Psoas muscle (tissue), 8 donors: ENCODE measurements at places on chromosomes 6 and 20. TPM values are rescaled to one million over a fixed set of nuclear protein-coding genes. Genes with fewer than 3 reads are reported as not detected.
A peak's percentile ranks its signal among the peaks of the same experiment; 100 is the strongest.

DNA sequence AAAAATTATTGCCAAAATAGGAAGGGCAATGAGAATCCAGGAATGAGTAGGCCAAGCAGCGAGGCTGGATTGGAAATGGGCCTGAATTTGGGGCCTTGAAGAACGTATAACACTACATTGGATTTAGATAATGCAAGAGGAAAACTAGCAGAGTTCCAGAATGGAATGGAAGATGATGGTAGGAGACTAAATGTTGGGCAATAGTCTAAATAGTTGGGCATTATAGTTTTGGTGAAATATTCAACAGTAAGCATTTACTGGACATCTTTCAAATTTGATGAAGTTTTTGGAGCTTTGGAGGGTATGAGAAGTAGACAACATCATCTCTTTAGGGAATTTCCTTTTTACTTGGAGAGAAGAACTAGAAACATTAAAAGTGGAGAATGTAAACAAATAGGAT is 3.4 kb upstream of the JARID2 start:
- DNase-seq = no peak

DNA sequence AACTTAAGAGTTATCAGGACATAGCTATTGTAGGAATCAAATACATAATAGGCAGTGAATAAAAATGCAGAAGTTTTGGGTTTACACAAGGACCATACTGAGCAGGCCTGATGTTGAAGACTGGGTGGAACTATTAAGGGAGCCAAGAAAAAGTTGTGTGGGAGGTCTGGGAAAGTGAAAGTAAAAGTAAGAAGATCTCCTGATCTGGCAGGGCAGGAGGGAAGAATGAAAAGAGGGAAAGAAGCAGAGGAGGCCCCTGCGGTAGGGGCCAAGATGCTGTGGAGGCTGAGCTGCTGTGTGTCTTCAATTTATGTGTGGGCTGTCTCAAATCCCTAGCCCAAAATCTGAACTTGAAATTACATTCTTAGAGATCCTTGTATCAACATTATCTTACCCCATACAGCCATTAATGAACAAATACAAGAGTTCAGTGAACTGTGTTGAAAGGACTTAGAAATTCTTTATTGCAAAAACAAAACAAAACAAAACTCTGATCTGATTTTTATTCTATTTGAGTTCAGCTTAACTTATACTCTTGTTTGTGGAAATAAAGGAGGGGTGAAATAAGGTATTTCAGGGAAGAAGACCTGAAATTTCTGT is 1183.8 kb downstream of the HACE1 start:
- DNase-seq = no peak

GRCh38 chr20:41300383-41300782 is 17.1 kb downstream of the ZHX3 start:
- DNase-seq = no peak

DNA sequence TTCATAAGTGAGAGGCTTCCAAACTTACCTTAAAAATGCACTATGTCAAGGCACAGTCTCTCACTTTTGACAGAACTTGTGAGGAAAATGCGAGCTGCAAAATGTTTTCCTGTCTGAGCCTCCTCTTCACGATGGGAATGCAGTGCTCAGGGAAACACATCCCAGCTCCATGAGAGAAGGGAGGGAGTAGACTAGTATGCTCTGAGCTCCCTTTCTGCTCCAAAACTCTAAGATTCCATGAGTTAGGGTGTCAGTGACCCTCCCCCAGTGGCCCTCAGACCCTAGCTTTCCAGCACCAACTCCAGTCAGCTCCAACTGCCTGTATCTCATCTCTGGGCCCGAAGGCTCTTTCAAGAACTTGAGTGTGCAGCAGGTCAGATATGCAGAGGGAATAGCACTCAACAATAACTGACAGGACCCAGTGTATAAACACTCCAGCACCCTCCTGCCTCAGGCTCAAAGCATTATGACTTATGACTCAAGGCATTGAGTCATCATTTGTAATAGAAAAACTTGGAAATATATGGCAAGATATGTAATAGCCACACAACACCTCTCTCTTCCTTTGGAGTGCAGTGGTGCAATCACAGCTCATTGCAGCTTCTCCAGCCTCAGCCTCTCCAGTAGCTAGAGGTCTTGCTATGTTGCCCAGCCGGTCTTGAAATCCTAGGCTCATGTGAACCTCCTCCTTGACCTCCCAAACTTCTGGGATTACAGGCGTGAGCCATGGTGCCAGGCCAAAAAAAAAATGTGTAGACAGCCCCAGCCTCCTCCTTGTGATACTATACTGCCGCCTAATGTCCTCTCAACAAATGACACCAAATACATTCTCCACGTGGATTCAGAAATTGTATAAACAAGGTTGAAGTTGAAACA is 16.7 kb upstream of the ENTPD6 start:
- no peak for DNase-seq

GRCh38 chr6:83258517-83258916 is 65.4 kb downstream of the RWDD2A start:
- no peak for DNase-seq

- no peak for DNase-seq
Observed at GRCh38 chr20:46701556-46701955, 7.9 kb upstream of the SLC2A10 start.

Gene TTBK1
- total RNA-seq = not detected

DNA sequence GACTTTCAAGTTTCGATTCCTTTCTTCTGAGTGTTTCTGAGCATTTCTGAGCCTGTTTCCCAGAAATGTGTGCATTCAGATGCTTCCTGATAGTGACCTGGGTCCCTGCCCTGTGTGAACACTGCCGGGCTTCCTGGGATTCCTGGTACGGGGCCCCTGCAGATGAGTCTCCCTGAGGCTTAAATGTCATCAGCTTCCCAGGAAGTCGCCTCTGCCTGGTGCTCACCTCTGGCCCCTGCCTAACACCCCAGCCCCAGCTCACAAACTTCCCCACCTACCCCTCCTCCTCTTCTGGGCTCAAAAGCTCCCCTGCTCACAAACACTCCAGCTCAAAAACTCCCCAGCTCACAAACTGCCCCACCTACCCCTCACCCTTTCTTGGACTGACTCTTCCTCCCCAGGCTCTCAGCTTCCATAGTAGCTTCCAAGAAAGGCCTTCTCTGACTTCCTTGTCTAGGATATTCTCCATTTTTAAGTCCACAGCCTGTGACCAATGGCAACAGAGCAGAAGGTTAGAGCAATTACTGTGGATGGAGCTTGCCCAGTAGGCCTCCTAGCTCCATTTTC is 42.0 kb downstream of the TGM2 start:
- DNase-seq = peak; percentile 37

DNA sequence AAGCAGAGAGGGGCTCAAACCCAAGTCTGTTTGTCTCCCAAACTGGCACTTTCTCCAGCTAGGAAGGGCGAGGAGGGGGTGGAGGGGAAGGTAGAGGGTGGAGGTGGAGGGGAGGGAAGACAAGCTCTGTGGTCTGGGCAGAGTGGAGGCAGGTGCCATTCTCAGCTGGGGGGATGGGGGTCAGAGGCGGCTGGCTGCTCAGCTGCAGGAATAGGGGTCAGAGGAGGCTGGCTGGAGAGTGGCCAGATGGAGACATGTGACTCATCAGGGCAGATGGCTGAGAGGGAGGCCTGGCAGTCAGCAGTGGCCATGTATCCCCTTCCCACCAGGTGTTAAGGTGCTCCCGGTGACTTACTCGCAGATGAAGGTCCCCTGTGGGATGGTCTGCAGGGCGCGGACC is 3.5 kb upstream of the SLC44A4 start:
- DNase-seq = no peak

DNA sequence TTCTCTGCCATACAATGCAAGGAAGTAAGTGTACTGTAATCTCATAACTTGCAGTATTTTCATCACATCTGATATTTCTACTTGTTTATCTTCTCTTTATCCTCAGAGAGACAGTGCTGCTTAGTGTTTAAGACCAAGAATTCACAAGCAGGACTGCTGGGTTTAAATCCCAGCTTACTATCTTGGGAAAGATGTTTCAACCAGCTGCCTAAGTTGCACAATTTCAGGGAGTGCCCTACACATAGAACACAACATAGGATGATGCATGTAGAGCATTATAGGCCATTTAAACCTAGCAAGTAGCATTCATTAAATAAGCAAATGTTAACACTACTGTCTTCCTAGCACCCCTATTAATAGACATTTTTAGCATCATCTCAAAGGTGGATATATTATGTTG is 205.2 kb upstream of the CEP162 start:
- no peak for DNase-seq

Gene CCDC167
- total RNA-seq = 14.9 TPM

DNA sequence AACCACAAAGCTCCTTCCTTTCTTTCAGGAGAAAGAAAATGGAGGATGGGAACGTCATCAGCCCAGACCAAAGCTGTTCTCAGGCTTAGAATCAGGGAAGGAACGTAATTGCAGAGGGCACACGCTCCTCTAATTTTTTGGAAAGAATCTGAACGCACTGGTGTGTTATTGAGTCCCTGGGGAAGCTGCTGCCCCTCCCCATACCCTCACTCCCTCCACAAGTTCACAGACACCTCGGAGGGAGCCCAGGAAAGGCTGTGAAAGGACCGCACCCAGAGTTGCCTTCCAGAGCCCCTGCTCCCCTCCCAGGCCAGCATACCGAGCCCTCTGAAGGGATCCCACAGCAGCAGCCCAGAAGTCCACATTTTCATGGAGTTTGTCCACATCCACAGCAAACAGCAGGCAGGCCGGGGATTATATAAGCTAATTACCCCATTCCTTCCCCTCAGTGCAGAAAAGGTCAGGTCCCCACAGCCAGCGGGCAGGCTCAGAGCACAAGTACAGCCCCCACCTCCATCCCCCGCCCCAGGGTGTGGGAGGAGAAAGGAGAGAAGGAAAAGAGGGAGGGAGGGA is 53.7 kb downstream of the ANKRD60 start:
- DNase-seq = peak; percentile 76

Gene SEC23B
- 6.7 TPM for total RNA-seq

DNA sequence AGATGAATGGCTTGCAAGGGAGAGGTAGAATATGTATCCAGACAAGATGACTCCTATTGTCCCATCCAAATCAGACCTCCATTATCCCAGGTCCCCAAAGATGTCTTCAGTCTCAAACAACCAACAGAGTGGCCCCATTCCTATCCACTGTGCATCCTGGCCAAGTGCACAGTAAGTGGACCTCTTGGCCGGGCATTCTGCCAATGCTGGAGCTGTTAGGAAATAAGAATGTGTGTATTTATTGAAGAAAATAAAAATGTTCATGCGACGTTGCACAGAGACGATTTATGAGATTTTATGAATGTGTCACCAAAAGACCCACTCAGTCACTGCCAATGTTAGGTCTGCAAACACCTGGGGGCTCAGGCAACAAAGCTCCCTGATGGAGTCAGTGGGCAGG is 196.0 kb downstream of the MAFB start:
- DNase-seq = peak; percentile 67

Gene CDH26
- total RNA-seq = 0.44 TPM

DNA sequence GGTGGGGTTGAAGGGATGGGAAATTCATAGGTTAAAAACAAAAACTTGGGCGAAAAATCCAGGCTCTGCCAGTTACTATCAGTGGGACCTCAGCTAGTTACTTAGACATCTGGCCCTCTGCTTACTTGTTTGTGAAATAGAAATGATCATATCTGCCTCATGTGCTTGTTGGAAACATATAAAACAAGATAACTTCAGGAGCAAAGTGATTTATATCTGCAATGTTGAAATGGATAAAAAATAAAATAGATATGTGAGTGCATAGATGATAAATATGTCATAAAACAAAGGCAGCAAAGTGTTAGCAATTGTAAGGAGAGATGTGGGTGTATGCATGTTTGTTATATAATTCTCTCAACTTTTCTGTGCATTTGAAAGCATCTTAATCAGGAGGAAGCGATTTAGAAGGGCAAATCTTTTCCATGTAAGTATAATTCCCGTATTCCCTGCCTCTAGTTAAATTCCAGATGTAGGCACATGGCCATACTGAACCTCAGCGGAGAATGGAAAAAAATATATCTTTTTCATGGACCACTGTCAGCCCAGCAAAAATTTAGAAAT is 579.0 kb upstream of the FLRT3 start:
- no peak for DNase-seq

DNA sequence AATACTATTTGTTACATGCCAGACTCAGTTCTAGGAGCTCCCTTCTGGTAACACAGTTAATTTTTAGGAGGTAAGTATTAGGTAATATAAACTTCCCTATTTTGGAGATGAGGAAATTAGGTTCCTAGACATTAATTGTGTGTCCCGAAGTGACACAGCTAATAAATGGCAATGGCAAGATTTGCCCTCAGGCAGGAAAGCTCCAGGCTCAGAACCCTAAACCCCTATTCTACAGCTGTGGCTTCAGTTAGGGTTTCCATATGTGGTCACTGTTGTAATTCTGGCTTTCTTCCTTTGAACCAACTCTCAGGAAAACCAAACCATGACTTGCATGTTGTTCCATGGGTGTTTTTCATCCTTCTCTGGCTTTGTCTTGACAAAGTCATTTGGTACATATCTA is 188.2 kb downstream of the PLCB1 start:
- DNase-seq = no peak
